ENCODE measurements at places on chromosomes 3 and 15.

- no peak for DNase-seq
Observed at GRCh38 chr3:187361835-187362234, 6.3 kb upstream of the RTP4 start.

- no peak for DNase-seq
Observed at GRCh38 chr15:60375306-60375705, 22.5 kb downstream of the ANXA2 start.

GRCh38 chr3:189529468-189529867 is 101.7 kb upstream of the TP63 start:
- DNase-seq, result no peak

- DNase-seq, result no peak
Observed at GRCh38 chr15:34651997-34652725, 68.7 kb upstream of the GOLGA8B start.

DNA sequence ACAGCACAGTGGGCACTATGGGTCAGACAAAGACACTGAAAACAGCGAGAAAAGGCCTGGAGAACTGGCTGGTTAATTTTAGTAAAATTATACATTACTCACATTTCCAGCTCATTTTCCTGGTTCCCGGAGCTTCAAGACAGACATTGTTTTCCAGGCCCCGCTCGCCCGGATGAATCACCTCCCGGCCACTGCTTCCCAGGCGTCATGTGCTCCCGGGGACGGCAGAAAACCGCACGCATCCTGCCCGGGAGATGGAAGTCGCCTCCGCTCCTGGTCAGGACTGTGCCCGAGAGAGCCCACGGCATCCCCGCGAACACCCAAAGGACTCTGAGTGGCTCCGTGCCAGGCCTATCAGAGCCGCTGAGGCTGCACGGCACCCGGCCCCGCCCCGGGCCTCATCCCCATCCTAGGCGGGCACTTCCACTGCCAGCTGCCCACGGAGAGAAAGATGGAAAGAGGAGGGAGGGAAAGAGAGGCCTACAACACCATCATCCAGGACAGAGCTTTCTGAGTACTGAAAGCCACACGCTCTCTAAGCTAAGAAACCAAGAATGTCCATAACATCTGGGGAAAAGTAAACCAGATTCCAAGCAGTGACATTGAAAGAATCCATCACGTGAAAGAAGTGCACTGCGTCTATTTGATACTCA is 75.1 kb downstream of the VGLL4 start:
- no peak for DNase-seq

GRCh38 chr3:100245136-100245535 is 15.7 kb upstream of the TBC1D23 start:
- DNase-seq, result no peak

DNA sequence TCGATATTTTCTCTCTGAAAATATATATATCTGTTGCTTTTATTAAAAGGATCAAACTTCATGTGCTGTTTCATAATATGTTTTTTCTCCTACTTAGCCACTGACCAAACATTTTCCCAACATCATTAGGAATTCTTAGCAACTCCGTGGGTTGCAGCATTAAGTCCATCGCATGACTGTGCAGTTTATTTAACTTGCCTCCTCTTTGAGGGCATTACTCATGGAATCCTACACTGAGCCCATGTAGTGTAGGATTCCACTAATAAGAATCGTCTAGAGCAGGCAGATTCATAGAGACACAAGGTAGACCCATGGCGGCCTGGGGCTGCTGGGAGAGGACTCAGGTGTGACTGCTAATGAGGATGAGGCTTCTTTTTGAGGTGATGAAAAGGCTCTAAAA is 49.3 kb downstream of the CMTM6 start:
- no peak for DNase-seq

- no peak for DNase-seq
Observed at GRCh38 chr3:26668171-26668570, 45.6 kb downstream of the LRRC3B start.

GRCh38 chr3:183265157-183265642 is 12.1 kb downstream of the B3GNT5 start:
- no peak for DNase-seq

All from CD4-positive, alpha-beta T cell (primary cell).